Effector CD4-positive, alpha-beta T cell (primary cell): ENCODE measurements at places on chromosomes 3 and 15.

DNA sequence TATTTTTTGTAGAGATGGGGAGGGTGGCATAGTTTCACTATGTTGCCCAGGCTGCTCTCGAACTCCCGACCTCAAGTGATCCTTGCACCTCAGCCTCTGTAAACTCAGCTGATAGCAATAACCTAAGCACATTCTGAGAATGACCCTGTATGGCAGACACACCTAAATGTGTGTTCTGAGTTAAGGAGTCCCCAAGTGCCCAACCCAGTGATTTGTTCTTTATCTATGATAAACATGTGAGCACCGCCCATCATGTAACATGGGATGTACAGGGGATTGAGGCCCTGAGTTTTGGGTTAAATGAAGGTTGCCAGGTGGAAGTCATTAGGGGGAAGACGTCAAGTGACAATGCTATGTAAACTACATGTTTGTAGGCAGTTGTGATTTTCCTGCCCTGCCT, 5.7 kb downstream of the NCEH1 start:
- no peak for DNase-seq

- no peak for DNase-seq
Observed at GRCh38 chr3:181929501-181929900, 217.8 kb downstream of the SOX2 start.

DNA sequence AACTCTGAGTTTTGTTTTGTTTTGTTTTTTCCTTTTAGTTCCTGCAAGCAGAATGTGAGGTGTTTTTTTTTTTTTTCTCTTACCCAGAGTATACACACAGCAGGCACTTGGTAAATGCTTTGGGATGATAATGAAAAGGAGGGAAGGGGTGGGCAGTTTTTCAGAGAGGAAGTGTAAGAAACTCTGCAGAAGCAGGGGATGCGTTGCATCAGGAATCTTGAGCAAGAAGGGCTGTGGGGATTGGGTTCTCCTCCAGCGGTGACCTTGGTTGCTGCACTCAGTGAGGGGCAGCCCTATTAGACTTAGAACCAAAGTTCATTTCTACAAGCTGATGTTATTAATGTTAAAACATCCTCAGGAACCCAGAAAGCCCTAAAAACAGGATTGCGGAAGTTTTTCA, 32.2 kb upstream of the TMEM158 start:
- DNase-seq: no peak

- DNase-seq: no peak
Observed at GRCh38 chr3:37961622-37962431, 28.8 kb upstream of the VILL start.

GRCh38 chr15:65286069-65286703, 497 bp downstream of the PARP16 start:
- no peak for DNase-seq

DNA sequence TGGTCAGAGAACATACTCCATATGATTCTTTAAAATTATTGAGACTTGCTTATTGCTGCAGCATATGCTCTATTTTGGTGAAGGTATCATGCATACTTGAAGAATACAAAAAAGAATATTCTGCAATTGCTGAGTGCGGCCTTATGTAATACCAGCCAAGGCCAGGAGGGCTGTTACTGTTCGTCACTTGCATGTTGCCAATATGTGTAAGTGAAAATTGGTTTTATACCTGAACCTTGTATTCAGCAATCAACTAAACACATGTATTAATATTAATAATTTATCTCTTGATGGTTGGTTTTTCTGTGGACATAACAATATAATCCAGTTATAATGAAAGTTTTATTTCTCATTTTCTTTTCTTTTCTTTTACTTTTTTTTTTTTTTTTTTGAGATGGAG, 13.9 kb upstream of the GABRA5 start:
- no peak for DNase-seq

GRCh38 chr3:4808637-4809036, 170.6 kb upstream of the BHLHE40 start:
- no peak for DNase-seq

DNA sequence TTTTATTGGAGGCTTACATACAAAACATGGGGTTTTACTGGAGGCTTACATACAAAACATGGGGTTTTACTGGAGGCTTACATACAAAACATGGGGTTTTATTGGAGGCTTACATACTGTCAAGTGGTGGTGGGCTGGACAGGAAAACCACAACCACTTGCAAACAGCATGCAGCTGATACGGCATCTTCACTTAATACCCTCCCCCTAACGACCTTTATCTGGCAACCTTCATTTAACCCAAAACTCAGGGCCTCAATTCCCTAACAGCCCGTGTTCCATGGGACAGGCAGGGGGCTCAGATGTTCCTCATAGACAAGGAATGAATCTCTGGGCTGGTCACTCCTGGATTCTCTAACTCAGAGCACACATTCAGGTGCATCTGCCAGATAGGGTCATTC, 137.1 kb downstream of the CD47 start:
- no peak for DNase-seq

DNA sequence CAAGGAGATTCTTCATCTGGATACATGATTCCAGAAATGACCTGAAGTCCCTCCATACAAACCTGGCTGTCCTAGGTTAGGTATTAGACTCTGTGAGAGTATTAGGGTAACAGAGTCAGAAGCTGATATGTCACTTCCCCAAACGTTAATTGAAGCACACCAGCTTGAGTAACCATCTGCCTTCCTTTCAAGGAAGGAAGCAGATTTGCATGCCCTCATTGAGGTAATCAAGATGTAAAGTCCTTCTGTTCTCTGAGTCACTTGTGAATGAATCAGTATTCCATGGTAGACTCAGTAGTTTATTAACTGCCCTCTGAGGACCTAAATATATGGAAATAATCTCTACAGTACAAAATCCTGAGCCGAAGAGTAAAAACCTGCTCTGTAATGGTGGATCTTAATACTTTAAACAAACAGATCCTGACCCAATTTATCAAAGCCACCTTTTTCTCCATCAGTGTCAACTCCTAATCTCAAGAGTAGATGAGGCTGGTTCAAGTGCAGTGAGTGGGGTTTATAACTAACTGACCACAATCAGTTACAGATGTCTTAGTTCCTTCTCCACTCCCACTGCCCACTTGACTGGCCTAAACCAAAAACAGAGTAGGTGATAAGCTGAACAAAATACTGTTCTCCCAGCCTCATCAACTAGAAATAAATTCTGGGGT, 246.2 kb upstream of the CHRM5 start:
- no peak for DNase-seq

- no peak for DNase-seq
Observed at GRCh38 chr3:115659253-115660220, 36.2 kb downstream of the GAP43 start.
